A549 treated with AZD2906 at 1 μM for 4 hours (cell line): ENCODE measurements at places on chromosomes 16 and 17. TPM values are rescaled to one million over a fixed set of nuclear protein-coding genes. Genes with fewer than 3 reads are reported as not detected.

Gene IGSF6
- not detected in 5 replicates for total RNA-seq

Gene CDK3
- 3.2 to 5.5 TPM (median 4.7 TPM) in 5 replicates for total RNA-seq

Gene NPIPA8
- 0.73 to 1.5 TPM (median 1.4 TPM) in 5 replicates for total RNA-seq

Gene PRR35
- 0.08 to 0.28 TPM (median 0.26 TPM) in 5 replicates for total RNA-seq

Gene CORO1A
- 1.9 to 2.9 TPM (median 2.0 TPM) in 5 replicates for total RNA-seq

Gene SRCIN1
- 1.3 to 3.5 TPM (median 2.6 TPM) in 5 replicates for total RNA-seq

Gene TM4SF5
- total RNA-seq = 0.45 to 0.94 TPM (median 0.63 TPM) in 5 replicates

Gene RAB40C
- total RNA-seq = 14.1 to 20.1 TPM (median 19.5 TPM) in 5 replicates

Gene KRTAP4-3
- not detected in 5 replicates for total RNA-seq

Gene FAM83G
- 30.4 to 39.4 TPM (median 34.4 TPM) in 5 replicates for total RNA-seq

Gene ZP2
- total RNA-seq = not detected in 5 replicates

Gene RRN3
- 34.5 to 42.5 TPM (median 37.3 TPM) in 5 replicates for total RNA-seq

Gene SEPTIN12
- 0.24 TPM in 1 of 5 replicates, not detected in the others for total RNA-seq

Gene ALDH3A1
- 780 to 1,158 TPM (median 793 TPM) in 5 replicates for total RNA-seq

Gene CD7
- total RNA-seq = 0.16 to 0.24 TPM (median 0.19 TPM) in 4 of 5 replicates, not detected in the other

Gene VAT1L
- not detected in 5 replicates for total RNA-seq

Gene KRTAP4-4
- total RNA-seq = not detected in 5 replicates

Gene GCGR
- 0.14 to 0.55 TPM (median 0.34 TPM) in 5 replicates for total RNA-seq

Gene LPO
- total RNA-seq = 0.06 to 0.10 TPM (median 0.08 TPM) in 4 of 5 replicates, not detected in the other

Gene ADGRG1
- total RNA-seq = 148 to 205 TPM (median 174 TPM) in 5 replicates

Gene OTOA
- total RNA-seq = 0.06 to 0.10 TPM (median 0.06 TPM) in 4 of 5 replicates, not detected in the other

Gene KRTAP2-3
- total RNA-seq = 0.18 TPM in 1 of 5 replicates, not detected in the others

Gene ABCA3
- total RNA-seq = 17.3 to 21.9 TPM (median 20.6 TPM) in 5 replicates

Gene NTN1
- total RNA-seq = 0.46 to 0.85 TPM (median 0.58 TPM) in 5 replicates

Gene TBKBP1
- total RNA-seq = 3.9 to 5.8 TPM (median 4.8 TPM) in 5 replicates

Gene SOST
- 0.03 TPM in 1 of 5 replicates, not detected in the others for total RNA-seq

Gene CAMKK1
- 24.5 to 28.1 TPM (median 27.2 TPM) in 5 replicates for total RNA-seq

Gene ERN2
- not detected in 5 replicates for total RNA-seq

Gene PIPOX
- total RNA-seq = 0.07 to 0.33 TPM (median 0.11 TPM) in 4 of 5 replicates, not detected in the other

Gene DPEP1
- total RNA-seq = 1.1 to 1.5 TPM (median 1.3 TPM) in 5 replicates

Gene ASPHD1
- 14.6 to 28.2 TPM (median 22.7 TPM) in 5 replicates for total RNA-seq

Gene CDH15
- 0.14 to 0.33 TPM (median 0.22 TPM) in 5 replicates for total RNA-seq

Gene CD300LB
- 0.05 to 0.14 TPM (median 0.05 TPM) in 4 of 5 replicates, not detected in the other for total RNA-seq

Gene FOXN1
- 0.02 to 0.07 TPM (median 0.03 TPM) in 3 of 5 replicates, not detected in the others for total RNA-seq

Gene MAF
- total RNA-seq = 0.21 to 0.48 TPM (median 0.34 TPM) in 5 replicates

Gene LGALS9C
- total RNA-seq = not detected in 5 replicates

Gene CMTM2
- total RNA-seq = not detected in 5 replicates

Gene ESRP2
- total RNA-seq = 0.05 to 0.18 TPM (median 0.10 TPM) in 5 replicates

Gene CA4
- total RNA-seq = 0.11 to 0.28 TPM (median 0.21 TPM) in 4 of 5 replicates, not detected in the other

Gene CD300H
- 0.12 to 0.72 TPM (median 0.43 TPM) in 4 of 5 replicates, not detected in the other for total RNA-seq

Gene PYY
- 0.08 TPM in 1 of 5 replicates, not detected in the others for total RNA-seq

Gene SLC5A11
- total RNA-seq = 0.25 to 0.40 TPM (median 0.31 TPM) in 5 replicates

Gene CLEC18A
- total RNA-seq = 0.08 to 0.18 TPM (median 0.13 TPM) in 4 of 5 replicates, not detected in the other

Gene KRT39
- not detected in 5 replicates for total RNA-seq

Gene KRTAP4-6
- not detected in 5 replicates for total RNA-seq

Gene ARL17B
- total RNA-seq = 5.5 to 6.5 TPM (median 6.1 TPM) in 5 replicates

Gene FNDC8
- 0.07 TPM in 2 of 5 replicates, not detected in the others for total RNA-seq

Gene ABCC11
- total RNA-seq = 0.05 to 0.25 TPM (median 0.08 TPM) in 5 replicates

Gene CCL13
- total RNA-seq = not detected in 5 replicates

Gene SLC46A1
- total RNA-seq = 15.0 to 19.0 TPM (median 17.1 TPM) in 5 replicates

Gene KLHL10
- total RNA-seq = 0.05 to 0.08 TPM in 2 of 5 replicates, not detected in the others

Gene TNS4
- 188 to 253 TPM (median 228 TPM) in 5 replicates for total RNA-seq

Gene IRF8
- 0.34 to 0.43 TPM (median 0.37 TPM) in 5 replicates for total RNA-seq

Gene TXNL4B
- total RNA-seq = 19.0 to 21.3 TPM (median 19.4 TPM) in 5 replicates

Gene CAVIN1
- 387 to 420 TPM (median 390 TPM) in 5 replicates for total RNA-seq
